Activated effector memory CD4-positive, alpha-beta T cell treated with anti-CD3 and anti-CD28 coated beads, Interleukin-2, amount 50 U/mL, for 16 hours (primary cell): ENCODE measurements at places on chromosomes 6 and 20.

GRCh38 chr20:57732226-57732625, 22.4 kb upstream of the PMEPA1 start:
- DNase-seq, result no peak

DNA sequence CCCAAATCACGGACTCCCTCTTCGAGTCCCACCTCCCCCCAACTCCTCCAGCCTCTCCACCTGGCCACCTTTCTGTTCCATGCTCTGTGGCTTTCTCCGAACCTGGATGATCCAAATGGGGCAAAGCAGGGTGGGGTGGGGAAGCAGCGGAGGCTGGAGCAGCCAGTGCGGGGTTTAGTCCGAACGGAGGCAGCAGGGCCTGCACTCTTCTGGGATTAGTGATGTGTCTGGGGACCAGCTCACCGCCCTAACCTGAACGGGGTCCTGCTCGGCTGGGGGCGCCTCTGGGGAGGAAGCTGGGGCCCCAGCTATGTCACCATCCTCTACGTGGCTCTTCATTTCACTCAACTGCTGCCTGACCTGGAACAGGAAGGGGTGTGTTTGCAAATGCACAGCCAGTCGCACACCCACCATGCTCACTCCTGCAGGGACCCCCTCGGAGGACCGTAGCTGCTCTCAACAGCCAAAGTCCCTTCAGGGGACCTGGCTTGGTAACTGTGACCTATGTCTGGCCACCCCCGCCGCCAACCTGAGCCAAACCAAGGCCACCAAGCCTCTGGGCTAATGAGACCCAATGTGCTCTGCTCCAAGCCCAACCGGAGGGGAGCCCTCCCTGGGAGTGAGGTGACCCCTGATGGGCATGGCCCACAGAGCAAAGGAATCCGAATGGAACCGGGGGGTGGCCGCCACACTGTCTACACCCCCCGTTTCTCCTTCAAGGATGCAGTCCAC, 46.8 kb downstream of the DSTN start:
- peak; percentile 49 for DNase-seq

DNA sequence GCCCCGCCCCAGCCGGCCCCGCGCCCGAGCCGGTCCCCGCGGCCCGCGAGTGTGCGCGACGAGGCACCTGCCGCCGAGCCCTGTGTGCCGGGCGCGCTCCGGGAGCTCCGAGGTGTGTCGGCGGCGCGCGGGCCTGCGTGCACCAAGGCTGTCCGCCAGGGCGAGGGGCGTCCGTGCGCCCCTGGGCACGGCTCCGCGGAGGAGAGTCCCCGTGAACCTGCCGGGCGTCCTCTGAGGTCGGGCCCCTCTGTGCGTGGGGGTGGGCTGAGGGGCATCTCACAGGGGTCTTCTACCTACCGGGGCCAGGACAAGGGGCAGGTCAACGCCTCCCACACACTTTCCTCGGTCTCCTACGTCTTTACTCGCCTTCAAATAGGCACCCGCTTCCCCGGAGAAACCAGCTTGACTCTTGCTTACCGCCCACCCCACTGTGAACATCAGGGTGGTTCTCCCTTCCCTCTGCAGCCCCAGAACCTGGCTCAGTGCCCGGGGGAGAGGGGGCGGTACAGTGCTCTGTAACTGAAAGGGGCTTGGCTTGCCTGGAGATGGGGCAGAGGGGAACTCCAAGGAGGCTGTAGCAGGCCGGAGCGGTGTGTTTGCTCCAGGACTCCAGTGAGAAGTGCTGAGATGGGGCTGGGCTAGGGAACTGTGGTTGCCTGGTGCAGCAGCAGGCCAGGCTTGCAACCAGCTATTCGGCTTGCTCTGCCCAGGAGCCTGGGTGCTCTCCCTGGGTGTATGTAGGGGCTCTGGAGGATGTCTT, at the start of gene SAMD10:
Gene SAMD10 (minus strand): TSS at position 86 of the 760 bp plus-strand sequence. CDS start 175 bp downstream, outside the sequence.
- DNase-seq, result peak; percentile 91

- no peak for DNase-seq
These were observed 144.9 kb downstream of the SOX4 start for GRCh38 chr6:21738180-21739094.

DNA sequence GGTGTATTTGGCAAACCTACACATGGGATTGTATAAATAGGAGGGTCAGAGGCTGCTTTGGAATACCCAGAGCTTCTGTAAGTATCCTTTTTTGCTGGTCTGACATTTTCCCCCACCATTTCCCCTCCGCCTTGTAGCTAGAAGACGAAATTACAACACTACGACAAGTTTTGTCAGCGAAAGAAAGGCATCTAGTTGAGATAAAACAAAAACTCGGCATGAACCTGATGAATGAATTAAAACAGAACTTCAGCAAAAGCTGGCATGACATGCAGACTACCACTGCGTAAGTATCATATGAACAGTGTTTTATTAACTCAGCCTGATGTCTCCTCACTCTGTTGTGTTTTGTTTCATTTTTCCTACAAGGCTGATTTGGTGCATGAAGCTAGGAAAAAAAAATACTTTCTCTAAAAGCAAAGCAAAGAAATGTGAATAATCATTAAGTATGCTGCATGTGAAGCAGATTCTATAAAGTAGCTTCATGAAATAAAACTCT, 72.7 kb downstream of the HDDC2 start:
- no peak for DNase-seq

DNA sequence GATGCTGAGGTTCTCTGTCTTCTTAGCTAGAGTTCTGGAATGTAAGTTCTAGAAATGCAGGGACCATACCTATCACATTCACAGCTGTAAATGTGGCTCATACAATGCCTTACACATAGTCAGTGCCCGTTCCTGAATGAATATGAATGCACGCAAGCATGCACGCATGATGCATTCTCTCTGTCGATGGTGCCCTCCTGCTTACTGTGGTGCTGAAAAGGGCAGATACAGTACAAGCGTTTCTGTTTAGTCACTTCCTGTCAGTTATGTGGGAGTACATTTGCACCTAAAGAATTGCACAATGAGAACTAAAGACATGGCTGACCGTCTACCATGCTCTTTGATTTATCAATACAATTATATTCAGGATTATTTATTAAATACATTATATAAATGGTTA, 152.2 kb upstream of the SOX4 start:
- no peak for DNase-seq

DNA sequence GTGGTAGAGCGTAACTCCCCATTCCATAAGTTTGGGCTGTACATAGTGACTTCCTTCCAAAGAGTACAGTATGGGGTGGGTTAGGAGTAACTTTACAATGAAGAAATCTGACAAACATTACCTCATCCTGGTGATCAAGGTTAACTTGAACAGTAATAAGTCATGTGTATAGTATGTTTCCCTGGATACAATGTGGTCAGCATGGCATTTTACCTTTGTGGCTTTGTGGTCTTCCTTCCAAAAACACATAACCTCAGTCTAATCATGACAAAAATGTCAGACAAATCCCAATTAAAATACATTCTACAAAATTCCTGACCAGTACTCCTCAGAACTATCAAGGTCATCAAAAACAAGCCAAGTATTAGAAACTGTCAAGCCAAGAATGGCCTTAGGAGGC, 225.1 kb downstream of the UBE3D start:
- DNase-seq, result no peak

GRCh38 chr20:50281831-50282591, 91.4 kb downstream of the CEBPB start:
- no peak for DNase-seq

DNA sequence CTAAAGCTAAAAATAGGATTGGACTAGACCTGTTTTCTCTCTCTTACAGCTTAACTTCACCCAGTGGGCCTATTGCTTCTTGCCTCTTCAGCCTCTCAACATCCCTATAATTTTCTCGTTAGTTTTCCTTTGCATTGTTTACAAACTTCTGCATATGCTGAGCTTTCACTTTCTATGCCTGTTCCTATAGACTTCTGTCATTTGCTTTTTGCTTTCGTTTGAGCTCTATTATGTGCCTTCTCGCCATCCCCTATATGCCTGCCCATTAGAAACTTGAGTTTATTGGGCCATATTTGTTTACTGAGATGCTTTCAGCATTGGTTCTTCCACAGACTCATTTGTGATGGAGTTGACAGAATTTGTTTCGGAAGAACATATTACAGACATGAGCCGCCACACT, 40.9 kb downstream of the NCOA7 start:
- no peak for DNase-seq

DNA sequence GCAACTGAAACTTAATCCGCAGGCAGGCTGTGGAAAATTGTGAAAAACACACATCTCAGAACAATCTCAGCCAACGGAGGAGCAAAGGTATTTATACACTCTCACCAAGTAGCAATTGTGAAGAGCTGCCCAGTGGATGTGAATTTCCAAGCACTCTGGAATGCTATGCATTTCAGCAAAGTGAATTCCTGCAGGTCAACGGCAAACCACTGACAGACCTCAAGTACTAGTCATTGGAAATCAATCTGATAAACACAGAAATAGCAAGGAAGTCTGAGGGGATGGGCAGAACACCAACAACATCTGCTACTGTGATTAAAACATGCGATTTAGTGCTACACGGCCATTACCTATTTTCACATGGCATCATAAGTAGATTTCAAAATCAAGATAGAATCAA, 429.1 kb downstream of the HTR1B start:
- no peak for DNase-seq

GRCh38 chr6:37731888-37732287, 34.2 kb upstream of the MDGA1 start:
- peak; percentile 81 for DNase-seq

- DNase-seq, result peak; percentile 90
These were observed at the start of gene ITPR3 for GRCh38 chr6:33620856-33621710. TSS of gene ITPR3 (plus strand) at chr6:33621322. CDS start at chr6:33621603, 281 bp downstream.

- peak; percentile 88 for DNase-seq
These were observed 43.6 kb downstream of the C6orf15 start for GRCh38 chr6:31068669-31069340.

DNA sequence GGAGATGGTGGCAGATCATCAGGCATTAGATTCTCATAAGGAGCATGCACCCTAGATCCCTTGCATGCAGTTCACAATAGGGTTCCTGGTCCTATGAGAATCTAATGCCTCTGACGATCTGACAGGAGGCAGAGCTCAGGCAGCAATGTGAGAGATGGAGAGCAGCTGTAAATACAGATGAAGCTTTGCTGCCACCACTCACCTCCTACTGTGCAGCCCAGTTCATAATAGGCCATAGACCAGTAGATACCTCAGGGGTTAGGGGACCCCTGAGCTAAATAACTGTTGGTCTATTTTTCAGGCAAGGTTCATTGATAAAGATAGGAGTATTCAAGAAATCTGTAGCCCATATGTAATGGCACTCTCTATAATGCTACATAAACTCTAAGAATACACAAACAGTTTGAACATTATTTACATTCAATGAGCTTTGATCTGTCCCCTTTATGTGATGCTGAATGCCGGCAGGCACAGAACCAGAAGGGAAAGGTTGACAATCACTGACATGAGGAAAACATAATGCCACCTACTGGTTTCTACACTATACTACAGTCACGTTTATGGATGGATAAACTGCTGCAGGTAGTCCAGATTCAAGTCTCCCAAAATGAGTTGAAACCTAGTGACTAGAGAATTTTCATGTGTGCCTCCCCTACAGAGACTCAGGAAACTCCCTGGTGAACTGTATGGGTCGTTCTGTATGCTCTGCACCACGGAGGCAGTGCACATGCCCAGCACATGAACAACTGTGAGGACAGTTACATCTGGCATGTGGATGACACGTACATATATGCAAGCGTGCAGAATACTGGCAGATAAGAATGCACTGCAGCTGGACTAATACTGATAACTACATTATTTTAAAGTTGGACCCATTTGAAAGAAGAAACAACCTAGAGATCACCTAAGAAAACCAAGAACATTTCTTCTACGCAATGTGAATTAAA, 72.0 kb downstream of the DST start:
- DNase-seq, result no peak

DNA sequence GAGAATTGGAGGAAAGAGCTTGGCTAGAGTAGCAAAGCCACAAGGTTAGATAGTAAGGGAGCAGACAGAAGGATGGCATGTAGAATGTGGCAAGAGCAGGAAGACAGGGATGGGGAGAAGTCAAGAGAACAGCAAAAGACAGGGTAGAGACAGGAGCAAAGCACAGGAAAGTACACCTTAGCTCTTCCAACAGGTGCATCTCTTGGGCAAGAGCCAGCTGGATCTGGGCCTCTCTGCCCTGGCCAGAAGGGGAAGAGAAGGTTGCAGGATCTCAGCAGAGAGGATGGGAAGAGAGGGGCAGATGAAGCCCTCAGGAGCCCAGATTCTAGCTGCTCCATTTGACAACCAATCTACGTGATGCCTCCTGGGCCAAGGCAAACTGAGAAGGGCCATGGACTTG, 16.7 kb downstream of the SCUBE3 start:
- DNase-seq, result no peak

DNA sequence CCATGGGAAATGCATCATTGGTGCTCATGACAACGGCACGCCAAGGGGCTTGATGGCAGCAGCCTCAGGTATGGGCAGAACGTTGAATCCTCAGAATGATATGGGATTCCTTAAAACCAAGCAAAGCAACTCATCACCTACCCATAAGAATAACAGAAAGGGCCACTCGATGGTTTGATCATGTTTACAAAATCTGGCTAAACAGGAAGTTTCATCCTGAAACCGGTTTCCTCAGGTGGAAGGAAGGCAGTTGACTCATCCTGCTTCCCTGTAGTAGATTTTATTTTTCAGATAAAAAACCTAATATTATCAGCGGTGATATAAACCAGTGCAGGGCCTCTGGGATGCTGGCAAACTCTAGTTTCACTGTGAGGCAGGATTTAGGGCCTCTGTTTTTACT, 136.9 kb upstream of the AGPAT4 start:
- DNase-seq, result no peak

GRCh38 chr6:26194816-26195375, 107.7 kb downstream of the HFE start:
- DNase-seq, result no peak

DNA sequence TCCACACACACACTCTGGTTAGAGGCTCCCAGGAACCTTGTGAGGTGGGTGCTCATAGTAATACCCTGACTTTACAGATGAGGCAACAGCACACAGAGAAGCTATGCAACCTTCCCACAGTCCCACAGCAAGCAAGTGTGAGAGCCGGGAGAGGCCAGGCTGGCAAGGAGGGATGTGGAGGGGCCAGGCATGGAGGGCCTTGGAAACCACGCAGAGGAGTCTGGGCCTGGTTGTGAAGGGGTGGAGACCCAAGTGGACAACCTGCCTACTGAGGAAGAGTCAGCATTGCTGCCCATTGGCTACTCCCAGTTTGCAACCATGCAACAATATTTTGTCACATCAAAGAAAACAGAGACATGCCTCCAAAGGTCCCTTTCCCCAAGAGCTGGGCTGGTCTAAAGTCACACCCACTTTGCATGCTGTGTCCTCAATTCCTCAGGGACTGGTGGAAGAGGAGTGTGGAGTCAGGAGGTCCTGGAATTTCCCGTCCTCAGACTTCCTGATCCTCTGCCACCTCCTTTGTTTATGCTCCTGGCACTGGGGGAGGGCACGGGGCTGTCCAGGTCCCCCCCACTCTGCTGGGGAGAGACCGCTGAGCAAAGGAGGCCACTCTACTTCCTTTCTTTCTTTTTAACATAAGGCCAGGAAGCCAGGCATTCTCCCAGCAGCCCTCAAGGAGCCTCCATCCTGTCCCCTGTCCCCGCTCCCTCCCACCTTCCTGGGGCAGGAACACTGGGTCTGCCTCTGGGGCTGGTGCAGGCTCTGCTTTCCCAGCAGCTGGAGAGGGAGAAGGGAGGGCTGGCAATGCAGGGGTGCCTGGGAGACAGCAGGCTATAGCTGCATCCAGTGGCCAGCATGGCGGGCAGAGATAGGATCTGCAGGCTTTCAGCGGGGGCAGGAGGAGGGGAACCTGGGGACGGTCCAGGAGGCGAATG, 68.3 kb downstream of the NOL4L start:
- no peak for DNase-seq
